Activated naive CD4-positive, alpha-beta T cell treated with anti-CD3 and anti-CD28 coated beads for 36 hours (primary cell): ENCODE measurements at places on chromosomes 12 and 14.

GRCh38 chr12:50016501-50017475 is 8.5 kb downstream of the RACGAP1 start:
- no peak for DNase-seq

- no peak for DNase-seq
Measured at GRCh38 chr12:19757317-19757877, 318.1 kb downstream of the AEBP2 start.

DNA sequence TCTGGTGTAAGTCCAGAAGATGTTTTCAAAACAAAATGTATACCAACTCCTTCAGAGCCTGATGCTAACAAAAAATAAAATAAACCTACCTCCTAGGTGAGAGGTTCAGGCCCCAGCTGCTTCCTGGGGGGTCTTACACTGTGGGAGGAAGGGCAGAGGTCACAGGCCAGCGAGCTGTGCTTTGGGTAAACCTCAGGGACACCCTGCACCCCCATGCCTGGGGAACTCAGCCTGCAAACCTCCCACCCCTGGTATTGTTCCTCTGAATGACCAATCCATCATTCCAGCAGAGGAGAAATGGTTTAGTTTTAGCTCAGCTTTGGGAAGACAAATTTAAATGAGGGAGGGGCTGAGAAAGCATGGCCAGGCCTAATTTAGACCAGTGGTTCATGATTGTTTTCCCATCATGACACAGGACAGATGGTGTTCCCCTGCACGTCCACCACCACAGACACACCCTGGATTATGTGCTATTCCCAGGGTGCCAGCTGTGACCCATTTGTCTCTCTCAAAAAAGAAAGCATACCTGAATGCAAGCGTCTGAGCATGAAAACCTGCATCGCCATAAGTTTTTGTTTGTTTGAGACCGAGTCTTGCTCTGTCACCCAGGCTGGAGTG is 14.5 kb upstream of the TFCP2 start:
- DNase-seq = no peak

DNA sequence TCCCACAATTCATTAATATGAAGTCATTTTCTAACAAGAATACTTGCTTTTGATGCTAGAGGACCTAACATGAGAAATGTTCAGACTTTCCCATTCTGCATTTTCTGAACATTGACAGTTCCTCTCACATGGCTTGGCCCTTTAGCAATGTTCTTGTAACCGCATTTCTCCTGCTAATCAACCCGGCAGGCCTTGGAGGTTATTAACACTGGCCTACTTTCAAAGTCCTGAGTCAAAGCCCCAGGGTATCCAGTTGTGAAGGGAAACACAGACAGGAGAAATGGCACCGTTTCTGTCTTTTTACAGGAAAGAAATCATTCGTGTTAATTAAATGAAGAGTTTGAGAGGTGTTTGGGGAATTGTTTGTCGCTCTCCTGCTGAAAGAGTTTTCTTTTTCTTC is 446.5 kb upstream of the MIS18BP1 start:
- no peak for DNase-seq

DNA sequence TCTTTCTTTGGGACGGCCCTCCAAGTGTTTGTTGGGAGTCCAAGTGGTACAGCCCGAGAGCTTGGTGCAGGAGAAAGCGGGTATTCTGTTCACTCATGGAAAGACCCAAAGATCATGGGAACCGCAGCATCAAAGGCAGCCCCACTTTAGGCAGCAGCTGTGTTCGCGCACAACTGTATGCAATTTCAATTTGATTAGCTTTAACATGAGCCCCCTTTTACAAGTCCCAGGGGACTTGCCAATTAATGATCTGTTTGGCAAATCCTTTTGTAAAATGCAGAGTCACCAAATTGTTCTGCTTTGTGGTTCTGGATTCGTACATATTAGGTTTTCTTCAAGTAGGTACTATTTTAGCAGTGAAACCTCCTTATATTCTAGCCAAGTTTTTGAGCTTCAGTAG is 217.7 kb downstream of the AACS start:
- DNase-seq = no peak

DNA sequence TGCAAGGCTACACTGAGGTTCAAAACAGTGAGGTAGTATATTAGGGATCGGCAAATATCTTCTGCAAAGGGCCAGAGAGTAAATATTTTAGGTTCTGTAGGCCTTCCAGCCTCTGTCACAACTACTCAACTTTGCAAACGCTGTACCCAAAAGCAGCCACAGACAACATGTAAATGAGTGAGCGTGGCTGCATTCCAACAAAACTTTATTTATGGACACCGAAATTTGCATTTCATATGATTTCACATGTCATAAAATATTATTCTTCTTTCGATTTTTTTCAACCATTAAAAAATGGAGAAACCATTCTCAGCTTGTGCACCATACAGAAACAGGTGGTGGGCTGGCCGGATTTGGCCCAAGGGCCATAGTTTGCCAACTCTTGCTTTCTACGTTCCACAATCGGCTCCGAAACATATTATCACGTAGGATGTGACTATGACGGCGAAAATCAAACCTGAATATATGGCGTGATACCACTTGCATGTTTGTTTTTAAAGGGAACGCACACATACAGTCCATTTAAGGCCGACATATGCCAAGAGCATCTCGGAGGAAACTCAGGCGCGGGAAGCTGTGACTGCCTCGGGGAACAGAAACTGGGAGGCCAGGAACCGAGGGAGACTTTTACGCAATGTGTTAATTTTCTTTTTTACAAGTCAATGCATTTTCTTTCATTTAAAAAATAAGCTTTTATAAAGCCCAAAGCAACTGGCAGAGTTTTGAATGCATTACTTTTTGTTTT is 7.1 kb downstream of the NCOR2 start:
- no peak for DNase-seq

GRCh38 chr12:19055589-19055988 is 73.9 kb upstream of the PLEKHA5 start:
- DNase-seq = no peak

- peak; percentile 41 for DNase-seq
Measured at GRCh38 chr12:105226219-105226618, 9.8 kb downstream of the APPL2 start.

DNA sequence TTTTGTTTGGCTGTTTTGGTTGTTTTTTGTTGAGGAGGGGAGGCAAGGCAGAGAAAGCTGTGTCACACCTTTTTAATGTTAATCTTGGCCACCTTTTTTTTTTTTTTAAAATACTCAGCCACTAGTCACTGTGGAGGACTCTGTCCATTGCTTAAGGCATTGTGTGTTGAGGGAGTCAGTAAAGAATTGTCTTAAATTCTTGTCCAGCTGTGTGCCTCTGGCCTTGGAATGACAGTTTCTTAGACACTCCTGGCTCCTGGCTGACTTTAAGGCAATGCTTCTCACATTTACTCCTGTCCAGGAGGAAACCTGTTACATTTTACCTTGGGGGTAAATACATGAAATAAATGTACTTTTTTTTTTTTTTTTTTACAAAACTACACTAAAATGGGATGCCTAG is 18.1 kb upstream of the SMCO2 start:
- DNase-seq = no peak

GRCh38 chr12:126588586-126589249 is 1523.5 kb downstream of the AACS start:
- peak; percentile 38 for DNase-seq

- DNase-seq = no peak
Measured at GRCh38 chr12:53045696-53046045, 4.2 kb upstream of the TNS2 start.

DNA sequence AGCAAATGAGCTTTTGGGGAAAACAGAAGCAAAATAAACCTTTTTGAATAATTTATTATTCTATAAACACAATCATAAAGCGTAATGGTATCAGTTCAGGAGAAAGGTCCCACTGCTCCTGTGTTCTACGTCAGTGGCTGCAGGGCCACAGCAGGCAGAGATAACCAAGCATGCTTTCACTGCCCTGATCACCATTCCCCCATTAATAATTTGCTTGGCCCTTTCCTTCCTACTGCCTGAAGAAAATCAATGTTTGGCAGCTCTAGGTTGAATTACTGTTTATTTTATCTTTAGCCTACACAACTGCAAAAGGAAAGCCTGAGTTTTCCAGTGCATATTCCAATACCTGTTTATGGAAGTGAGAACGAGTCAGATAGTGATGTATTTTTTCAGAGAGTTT is 369.9 kb downstream of the DIO2 start:
- DNase-seq = no peak

DNA sequence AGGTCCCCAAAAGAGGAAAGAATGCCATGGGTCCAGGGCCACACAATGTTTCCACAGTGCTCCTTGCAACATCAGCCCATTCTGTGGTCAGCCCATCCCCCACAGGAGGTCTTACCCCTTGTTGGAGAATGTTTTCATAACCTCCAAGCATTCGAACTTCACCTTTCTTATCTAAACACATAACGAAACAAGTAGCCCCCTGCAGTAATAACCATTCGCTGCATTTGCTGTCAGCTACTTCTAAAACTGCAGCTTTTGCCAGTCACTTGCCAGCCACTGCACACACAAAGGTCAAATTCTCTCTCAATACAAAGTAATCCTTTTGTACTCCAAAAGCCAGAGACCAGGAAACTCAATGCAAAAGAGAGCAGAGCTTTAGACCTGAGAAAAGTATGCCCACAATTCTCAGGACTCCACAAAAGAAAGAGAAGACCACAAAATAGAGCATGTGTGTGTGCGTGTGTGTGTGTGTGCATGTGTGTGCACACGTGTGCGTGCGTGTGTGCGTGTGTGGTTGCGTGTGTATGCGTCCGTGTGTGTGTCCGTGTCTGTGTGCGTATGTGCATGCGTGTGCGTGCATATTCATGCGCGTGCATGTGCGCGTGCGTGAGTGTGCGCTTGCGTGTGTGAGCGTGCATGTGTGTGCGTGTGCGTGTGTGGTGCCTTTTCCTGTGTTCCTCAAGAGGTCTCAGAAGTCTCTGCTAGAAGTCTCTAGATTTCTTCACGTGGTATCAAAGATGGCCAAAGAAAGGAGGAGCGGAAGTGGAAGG is 31.7 kb upstream of the NINJ2 start:
- DNase-seq = no peak

DNA sequence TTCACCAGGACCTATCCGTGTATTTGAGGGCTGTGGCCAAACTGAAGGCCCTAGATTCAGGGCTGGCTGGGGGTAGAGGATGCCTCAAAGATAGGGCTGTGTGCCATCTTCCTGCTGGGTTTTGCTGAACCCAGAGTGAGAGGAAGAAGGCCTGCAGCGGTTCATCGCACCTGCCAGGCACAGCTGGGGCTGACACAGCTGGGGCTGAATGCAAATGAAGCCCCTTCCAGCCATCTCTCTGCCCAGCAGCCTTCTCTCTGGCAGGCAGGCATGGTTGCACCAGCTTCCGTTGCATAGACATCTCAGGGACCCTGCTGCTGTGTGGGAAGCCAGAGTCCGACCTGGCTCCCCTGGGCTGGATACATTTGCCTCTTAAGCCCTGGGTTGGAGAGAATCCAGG is 152.4 kb downstream of the TSPAN9 start:
- DNase-seq = no peak

- no peak for DNase-seq
Measured at GRCh38 chr12:104935886-104936285, 22.2 kb downstream of the SLC41A2 start.

- no peak for DNase-seq
Measured at GRCh38 chr14:52936437-52936836, 14.4 kb downstream of the FERMT2 start.

DNA sequence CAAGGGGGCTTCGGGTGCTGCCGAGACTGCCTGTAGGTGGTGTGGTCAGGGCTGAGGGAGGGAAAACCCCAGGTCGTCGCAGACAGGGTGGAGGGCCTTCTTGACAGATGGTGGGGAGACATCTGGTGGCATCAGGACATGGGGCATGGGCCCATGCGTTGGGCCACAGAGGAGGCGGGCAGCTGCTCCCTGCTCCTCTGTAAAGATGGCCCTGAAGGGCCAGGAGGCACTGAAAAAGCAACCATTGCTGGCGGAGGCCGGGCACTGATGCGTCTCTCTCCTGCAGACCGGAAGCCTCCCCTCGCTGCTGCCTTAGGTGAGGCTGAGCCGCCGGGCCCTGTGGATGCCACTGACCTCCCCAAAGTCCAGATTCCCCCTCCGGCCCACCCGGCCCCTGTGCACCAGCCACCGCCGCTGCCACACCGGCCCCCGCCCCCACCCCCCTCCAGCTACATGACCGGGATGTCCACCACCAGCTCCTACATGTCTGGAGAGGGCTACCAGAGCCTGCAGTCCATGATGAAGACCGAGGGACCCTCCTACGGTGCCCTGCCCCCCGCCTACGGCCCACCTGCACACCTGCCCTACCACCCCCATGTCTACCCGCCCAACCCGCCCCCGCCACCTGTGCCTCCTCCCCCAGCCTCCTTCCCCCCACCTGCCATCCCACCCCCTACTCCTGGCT is 28.8 kb downstream of the CCNK start:
- DNase-seq = no peak
